Liver (tissue), 10 donors: ENCODE measurements at places on chromosomes 2 and 18.

- no peak for DNase-seq
These were observed 348.3 kb upstream of the SYT4 start for GRCh38 chr18:43625582-43625981.

GRCh38 chr2:53265544-53266299 lies 501.9 kb upstream of the CHAC2 start:
- DNase-seq = no peak

DNA sequence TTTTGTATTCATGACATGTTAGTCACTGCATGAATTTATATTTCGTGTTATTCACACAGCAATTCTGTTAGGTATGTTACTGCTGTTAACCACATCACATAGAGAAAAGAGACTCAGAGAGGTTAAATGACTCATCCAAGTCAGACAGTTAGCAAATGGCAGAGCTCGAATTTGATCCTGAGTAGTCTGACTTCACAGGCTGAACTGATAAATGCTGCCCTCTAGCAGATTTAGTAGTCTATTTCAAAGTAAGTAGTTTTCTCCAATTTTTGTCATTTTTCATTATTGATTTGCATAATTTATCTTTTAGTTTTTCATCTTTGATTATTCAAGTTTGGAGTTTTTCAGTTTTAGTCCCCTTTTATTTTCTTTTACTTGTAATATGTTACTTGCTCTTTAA lies 58.3 kb downstream of the WDR7 start:
- no peak for DNase-seq

- DNase-seq = no peak
These were observed 6.9 kb upstream of the RALB start for GRCh38 chr2:120245520-120246332.

DNA sequence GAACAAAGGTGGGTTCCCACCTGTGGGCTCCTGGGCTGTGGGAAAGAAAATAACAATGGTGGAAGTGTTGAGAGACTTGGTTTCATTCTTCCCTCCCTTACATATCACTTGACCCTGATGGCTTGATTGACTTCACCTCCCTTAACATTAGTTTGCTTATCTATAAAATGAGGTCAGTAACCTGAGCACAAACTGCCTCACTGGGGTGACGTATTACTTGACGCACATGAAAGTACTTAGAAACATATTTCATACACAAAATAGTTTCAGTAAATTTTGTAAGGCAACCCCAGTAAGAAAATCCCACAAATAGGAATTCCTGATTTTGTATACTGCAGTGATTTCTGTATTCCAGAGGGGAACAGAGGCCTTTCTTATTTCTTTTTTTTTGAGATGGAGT lies 29.4 kb upstream of the LPIN2 start:
- no peak for DNase-seq

DNA sequence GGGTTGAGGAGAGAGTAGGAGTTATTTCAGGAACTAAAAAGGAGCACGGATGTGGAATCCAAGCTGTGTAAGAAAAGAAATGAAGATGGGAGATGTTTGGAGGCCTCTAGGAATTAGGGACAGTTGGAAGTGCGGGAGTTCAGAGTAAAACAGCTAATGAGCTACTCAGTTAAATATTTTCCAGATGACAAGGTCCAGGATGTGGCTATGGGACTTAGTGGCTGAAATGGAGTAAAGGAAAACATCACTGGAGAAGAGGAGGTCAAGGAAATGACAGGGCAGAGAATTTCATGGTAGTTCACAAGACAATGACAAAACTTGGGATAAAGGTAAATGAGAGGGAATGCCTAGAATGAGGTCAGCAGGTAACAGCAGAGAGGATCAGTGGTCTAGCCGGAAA lies 13.0 kb downstream of the GPR155 start:
- DNase-seq = no peak

DNA sequence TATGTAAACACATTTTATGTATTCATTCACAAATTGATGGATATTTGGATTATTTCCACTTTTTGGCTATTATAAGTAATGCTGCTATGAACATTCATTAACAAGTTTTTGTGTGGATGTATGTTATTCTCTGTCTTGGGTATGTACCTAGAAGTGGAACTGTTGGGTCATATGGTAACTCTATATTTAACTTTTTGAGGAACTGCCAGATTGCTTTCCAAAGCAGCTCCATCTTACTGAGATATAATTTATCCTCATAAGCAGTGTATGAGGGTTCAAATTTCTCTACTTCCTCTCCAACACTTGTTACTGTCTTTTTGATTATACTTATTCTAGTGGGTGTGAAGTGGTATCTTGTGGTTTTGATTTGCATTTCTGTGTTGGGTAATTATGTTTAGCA lies 7.1 kb upstream of the EML6 start:
- no peak for DNase-seq

GRCh38 chr2:147363181-147363580 lies 481.6 kb upstream of the ACVR2A start:
- DNase-seq = no peak

- DNase-seq = no peak
These were observed 154.7 kb upstream of the LYPD1 start for GRCh38 chr2:132824716-132825115.

GRCh38 chr2:176424746-176425145 lies 155.5 kb downstream of the MTX2 start:
- DNase-seq = no peak

- no peak for DNase-seq
These were observed 2.8 kb upstream of the BOK start for GRCh38 chr2:241555711-241556110.

DNA sequence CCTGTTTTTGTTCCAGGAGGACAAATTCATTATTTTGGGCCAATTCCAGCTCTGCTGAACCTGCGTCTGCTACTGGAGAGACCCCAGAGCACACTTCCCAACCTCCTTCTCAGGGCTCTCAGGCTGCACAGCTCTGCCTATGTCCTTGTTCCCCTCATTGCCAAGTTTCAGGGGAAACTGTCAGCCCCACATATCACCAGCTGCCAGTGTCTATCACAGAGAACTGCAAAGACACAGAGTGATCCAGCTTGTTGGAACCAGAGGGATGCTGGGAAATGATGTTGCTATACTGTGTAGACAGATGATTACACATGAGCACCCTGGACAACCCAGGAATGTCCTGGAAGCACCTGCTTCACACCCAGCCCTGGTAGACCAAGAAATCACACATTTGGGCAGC lies 67.4 kb upstream of the TMEM247 start:
- DNase-seq = no peak

- DNase-seq = no peak
These were observed 419 bp upstream of the GPR55 start for GRCh38 chr2:230925443-230925878.
